Smooth muscle cell of the umbilical artery (primary cell): ENCODE measurements at places on chromosomes 6 and 20. TPM values are rescaled to one million over a fixed set of nuclear protein-coding genes. Genes with fewer than 3 reads are reported as not detected.

BPIFB1 gene
- not detected in 2 replicates for total RNA-seq

RBM24 gene
- 8.0 and 16.2 TPM in 2 replicates for total RNA-seq

UBD gene
- total RNA-seq = 0.30 TPM in 1 of 2 replicates, not detected in the other

SLC32A1 gene
- not detected in 2 replicates for total RNA-seq

STMND1 gene
- not detected in 2 replicates for total RNA-seq

CTCFL gene
- not detected in 2 replicates for total RNA-seq

RTN4IP1 gene
- total RNA-seq = 4.8 and 6.2 TPM in 2 replicates

C20orf204 gene
- 0.88 and 0.89 TPM in 2 replicates for total RNA-seq

HELZ2 gene
- 32.7 and 54.9 TPM in 2 replicates for total RNA-seq

PRDM13 gene
- total RNA-seq = not detected in 2 replicates

SLC44A4 gene
- 0.05 and 0.30 TPM in 2 replicates for total RNA-seq

OPN5 gene
- total RNA-seq = not detected in 2 replicates

KLHDC3 gene
- total RNA-seq = 46.9 and 69.5 TPM in 2 replicates

MAP3K7 gene
- total RNA-seq = 40.7 and 50.4 TPM in 2 replicates

GLP1R gene
- not detected in 2 replicates for total RNA-seq

IL20RA gene
- total RNA-seq = not detected in 2 replicates

METTL24 gene
- total RNA-seq = not detected in 2 replicates

PPDPF gene
- total RNA-seq = 61.2 and 63.0 TPM in 2 replicates

POM121L2 gene
- total RNA-seq = not detected in 2 replicates

HLA-DQB2 gene
- total RNA-seq = not detected in 2 replicates

CST2 gene
- total RNA-seq = not detected in 2 replicates

OXT gene
- not detected in 2 replicates for total RNA-seq

L3MBTL1 gene
- total RNA-seq = 5.8 and 7.1 TPM in 2 replicates

RWDD2A gene
- 4.8 and 5.2 TPM in 2 replicates for total RNA-seq

TMEM244 gene
- total RNA-seq = not detected in 2 replicates

YIPF3 gene
- 119 and 120 TPM in 2 replicates for total RNA-seq

TPD52L1 gene
- 30.3 and 64.7 TPM in 2 replicates for total RNA-seq

ZNF343 gene
- 10.7 and 14.3 TPM in 2 replicates for total RNA-seq

TP53TG5 gene
- total RNA-seq = not detected in 2 replicates

PTCRA gene
- total RNA-seq = not detected in 2 replicates

PRPH2 gene
- 4.2 and 4.9 TPM in 2 replicates for total RNA-seq

ARMH2 gene
- total RNA-seq = not detected in 2 replicates

LZTS3 gene
- total RNA-seq = 3.0 and 5.2 TPM in 2 replicates

C4A gene
- total RNA-seq = 4.2 and 4.3 TPM in 2 replicates

LTB gene
- not detected in 2 replicates for total RNA-seq

NKAIN4 gene
- not detected in 2 replicates for total RNA-seq

LST1 gene
- total RNA-seq = not detected in 2 replicates

MYO6 gene
- total RNA-seq = 13.7 and 28.7 TPM in 2 replicates

TBPL1 gene
- total RNA-seq = 20.5 and 27.7 TPM in 2 replicates

POPDC3 gene
- 13.7 and 17.0 TPM in 2 replicates for total RNA-seq

CST4 gene
- not detected in 2 replicates for total RNA-seq

GPR6 gene
- not detected in 2 replicates for total RNA-seq

C20orf141 gene
- not detected in 2 replicates for total RNA-seq

OVOL2 gene
- total RNA-seq = not detected in 2 replicates

GSTA3 gene
- total RNA-seq = not detected in 2 replicates
